Activated CD4-positive, alpha-beta memory T cell treated with anti-CD3 and anti-CD28 coated beads for 36 hours (primary cell): ENCODE measurements at places on chromosomes 5 and 9.

DNA sequence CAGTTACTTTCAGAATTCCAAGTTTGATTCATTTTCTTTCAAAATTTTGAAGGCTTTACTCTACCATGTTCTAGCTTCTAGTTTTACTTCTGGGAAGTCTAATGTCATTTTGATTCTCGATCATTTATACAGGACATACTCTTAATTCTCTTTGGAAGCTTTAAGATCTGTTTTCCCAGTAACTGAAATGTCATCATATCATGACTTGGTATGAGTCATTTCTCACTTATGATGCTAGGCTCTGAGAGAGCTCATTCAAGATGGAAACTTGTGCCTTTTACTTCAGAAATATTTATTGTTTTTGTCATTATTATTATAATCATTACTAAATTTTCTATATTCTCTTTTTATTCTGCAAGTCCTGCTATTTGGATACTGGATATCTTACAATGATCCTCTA lies 222.3 kb downstream of the PARP8 start:
- DNase-seq, result no peak

GRCh38 chr5:81147886-81148571 lies 85.1 kb upstream of the CKMT2 start:
- no peak for DNase-seq

GRCh38 chr5:6592601-6593000 lies 40.2 kb downstream of the NSUN2 start:
- no peak for DNase-seq

GRCh38 chr9:101274971-101275768 lies 109.6 kb downstream of the BAAT start:
- no peak for DNase-seq

DNA sequence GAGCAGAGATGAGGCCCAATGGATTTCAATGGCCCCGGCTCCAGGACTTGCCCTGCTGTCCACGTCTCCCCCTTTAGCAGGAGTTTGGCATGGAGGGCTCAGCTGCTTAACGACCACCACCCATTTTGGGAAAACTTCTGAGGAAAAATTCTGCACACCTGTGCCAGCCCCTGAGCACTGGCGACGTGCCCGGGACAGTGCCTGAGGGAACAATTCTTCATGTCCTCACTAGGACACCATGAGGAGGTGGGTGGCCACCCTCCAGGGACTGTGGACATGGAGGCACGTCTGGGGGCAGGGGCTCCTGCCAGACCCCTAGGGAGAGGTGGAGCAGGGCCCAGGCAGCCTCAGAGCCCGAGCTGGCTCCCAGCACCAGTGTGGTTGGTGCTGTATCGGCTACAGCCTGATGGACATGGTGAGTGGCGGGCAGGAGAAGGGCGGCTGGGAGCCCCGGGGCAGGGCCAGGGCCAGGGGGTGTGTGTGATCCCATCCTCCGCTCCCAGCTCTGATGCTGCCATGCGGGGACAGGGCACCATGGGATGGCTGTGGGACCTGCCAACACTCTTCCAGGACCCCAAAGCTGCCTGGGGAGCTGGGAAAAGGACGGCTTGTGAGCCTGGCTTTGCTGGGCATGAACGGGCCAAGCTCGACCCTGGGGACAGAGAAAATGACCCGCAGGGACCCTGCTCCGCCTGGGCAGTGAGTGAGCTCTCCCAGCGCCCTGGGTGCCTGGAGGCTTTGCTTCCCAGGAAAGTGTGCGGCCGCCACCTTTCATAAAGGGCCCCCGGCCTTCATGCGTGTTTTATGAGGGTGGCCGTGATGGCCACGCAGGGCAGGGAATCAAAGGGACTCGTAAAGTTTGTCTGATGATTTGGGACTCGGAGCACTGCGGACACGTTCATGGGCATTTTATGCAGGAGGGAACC lies 3.6 kb upstream of the QSOX2 start:
- DNase-seq, result no peak

DNA sequence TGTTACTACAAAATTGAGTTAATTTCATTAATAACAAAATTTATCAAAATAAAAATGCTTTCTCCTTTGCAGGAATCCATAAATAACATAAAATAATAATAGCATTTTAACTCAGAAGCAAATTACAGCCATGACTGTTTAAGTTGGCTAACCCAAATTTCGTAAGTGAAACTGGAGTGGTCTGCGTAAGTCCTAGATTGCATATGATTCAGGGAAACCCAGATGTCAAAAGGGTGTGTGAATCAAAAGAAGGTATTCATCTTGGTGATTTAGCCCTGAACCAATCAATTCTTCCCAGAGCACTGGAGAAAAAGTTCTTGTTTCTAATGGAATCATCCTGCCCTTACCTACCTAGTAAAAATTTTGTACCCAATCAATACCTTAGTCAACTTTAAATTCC lies 547.6 kb downstream of the RAB3C start:
- no peak for DNase-seq

DNA sequence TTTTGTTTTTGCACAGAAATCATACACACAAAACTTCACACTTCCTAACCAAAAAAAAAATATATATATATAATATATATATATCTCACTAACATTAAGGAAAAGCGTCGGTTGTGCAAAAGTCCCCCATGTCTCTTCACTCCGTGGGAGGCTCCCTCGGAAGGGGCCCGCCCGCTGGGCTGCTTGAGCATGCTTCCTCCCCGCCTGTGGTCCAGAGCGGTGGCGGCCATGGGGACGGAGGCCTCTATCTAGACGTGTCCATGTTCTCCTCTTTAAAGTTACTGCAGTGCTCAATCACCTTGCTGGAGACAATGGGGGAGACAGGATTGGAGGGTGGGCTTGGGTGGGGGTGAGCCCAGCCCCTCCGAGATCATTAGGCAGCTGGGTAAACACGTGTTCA lies 7.2 kb upstream of the ZDHHC12 start:
- DNase-seq, result no peak

DNA sequence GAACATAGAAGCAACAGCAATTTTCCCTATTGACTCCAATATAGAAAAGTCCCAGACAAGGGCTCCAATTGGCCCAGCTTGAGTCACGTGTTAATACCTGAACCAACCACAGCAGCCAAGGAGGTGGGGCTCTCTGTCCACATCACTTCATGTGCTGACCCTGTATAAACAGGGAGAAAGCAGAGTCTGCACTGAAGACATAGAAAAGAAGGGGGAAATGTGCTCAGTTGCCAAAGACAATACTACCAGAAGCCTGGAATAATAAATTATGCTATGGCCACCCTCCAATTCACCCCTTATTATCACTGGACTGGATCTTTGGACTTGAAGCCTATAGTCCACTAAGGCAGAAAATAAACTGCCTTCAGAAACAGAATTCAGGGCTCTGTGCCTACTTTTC lies 275.4 kb downstream of the EPB41L4A start:
- no peak for DNase-seq

DNA sequence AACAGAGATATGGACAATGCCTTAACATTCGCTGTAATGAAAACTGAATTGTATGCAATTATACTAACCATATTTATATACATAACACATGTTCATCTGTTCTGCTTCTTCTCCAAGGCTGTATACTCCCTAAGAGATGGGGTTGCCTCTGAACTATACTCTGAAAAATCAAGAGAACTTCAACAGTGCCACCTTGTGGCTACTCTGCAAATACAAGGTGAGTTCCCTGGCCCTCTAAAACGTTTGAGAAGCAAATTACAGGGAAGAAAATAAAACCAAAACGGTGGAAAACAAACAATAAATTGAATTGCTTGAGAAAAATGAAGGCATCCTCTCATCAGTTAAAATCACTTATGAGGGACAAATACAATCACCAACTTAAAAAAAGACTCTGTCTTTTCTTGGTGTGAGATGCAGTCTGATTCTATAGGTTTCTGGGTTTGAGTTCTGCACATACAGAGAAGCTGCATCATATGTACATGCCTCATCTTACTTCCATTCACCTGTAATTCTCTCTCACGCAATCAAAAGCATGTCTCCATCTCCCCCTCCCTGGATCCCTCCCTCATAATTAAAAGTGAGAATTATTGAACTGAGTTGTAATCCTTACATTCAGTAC lies 98.6 kb downstream of the FBXW11 start:
- peak; percentile 46 for DNase-seq

- no peak for DNase-seq
Measured at GRCh38 chr9:98306384-98307145, 51.1 kb upstream of the TBC1D2 start.

GRCh38 chr9:113524468-113524867 lies 60.9 kb downstream of the RGS3 start:
- no peak for DNase-seq

DNA sequence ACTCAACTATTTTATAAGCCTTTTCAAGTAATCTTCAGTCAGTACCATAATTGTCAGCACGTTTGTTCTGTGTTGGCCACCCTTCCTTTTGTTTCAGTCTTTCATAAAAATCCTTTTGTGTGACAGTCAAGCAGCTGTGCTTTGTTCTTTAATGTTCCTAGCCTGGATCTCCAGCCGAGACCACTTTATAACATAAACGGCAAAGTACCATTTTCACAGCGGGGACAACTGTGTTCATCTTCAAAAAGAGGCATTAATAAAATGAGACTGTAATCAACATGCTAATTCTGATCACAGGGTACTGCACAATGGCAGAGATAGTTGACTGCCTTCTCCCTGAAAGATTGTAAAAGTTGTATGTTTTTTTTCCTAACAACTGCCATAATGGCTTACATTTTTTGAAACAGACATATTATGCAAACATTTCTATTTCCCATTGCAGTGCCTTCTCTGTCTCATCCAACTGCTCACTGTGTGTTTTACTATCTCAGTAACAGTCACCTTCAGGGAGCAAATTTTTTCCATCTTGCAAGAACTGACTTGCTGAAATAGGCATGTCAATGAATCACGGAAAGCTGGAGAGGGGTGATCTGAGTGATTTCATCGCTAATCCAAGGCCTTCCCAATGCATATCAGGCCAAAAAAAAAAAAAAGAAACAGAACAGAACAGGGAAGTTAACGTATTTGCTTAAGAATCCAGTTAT lies 828.5 kb upstream of the DMAC1 start:
- no peak for DNase-seq
